ENCODE measurements at places on chromosomes 7 and 10.

DNA sequence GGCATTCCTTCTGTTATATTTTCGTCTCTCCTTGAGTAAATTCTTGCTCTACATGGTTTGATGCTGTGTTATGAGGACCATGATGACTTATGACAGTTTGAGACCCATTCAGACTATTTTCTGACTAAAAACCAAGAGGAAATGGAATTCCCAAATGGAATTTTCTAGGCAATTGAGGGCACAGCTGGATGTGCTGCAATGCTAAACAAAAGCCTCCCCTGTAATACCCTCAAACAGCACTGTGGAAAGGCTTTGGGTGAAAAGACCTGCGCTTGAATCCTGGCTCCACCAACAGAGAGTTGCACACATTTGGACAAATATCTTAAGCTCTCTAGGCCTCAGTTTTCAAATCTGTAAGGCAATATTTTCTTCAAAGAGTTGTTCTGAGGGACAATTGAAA is 129.1 kb downstream of the PRKG1 start:
- DNase-seq: no peak

DNA sequence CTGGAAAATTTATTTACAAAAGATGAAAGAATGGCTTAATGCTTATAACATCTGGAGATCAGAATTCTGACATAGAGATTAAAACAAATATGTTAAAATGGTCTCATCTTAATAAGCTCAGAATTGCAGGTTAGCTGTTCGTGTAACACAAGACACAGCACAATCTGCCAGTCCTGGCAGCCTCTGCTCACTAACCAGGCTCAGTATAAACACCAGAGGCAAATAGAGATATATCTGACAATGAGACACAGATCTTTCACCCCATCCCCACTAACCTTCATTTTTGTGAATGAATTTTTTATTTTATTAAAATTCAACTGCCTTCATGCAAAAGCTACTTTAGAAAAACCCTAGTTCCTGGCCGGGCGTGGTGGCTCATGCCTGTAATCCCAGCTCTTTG is 51.8 kb downstream of the RELN start:
- no peak for DNase-seq

DNA sequence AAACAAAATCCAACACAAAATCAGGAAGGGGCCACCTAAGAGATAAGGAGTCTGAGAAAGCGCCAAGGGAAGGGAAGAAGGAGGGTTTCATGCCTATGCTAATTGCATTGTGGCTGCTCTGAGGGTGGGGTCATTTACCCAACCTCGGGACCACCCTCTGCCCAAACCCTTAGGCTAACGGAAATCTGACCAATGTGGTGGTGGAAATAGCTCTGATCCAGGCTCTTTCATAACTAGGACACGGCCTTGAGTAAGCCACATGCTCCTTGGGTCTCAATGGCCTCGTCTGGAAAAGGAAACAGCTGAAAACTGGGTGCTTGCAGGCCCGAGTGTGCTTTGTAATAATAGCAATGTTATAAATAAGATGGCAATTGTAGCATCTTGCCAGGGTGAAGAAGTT is 14.9 kb upstream of the SRGN start:
- DNase-seq: no peak

DNA sequence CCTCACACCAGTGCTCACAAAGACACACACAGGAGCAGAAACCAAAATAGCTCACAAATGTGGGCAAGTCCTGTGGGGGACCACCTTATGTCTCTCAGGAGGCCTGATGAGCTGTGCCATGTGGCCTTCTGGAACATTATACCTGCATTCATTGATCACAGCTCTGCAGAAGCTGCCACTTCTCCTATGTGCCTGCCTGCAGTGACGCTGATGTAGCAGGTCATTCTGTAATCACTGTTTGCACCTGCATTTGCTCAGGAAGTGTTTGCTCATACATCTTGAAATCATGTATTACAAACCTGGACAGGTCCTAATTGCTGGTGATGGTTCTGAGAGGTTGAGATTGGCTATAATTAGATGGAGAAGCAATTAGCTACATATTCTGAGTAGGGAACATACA is 310.2 kb downstream of the AUTS2 start:
- no peak for DNase-seq

GRCh38 chr10:13120786-13121499 is 21.0 kb downstream of the OPTN start:
- no peak for DNase-seq

DNA sequence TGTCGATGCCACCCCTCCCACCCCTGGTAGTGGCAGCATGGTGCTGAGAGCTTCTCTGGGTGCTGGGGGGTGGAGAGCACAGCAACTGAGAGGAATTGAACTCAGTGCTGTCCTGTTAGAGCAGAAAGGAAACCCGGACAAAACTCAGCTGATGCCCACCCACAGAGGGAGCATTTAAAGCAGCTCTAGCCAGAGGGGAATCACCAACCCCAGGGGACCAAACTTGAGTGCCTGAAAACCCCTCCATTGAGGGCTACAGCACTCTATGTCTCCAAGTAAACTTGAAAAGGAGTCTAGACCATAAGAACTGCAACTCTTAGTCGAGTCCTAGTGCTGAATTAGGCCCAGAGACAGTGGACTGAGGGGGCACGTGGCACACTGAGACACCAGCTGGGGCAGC is 16.8 kb upstream of the FOXI2 start:
- DNase-seq: no peak

Measured in fibroblast of skin of left biceps (primary cell).